ENCODE measurements at places on chromosomes 3 and 15.

GRCh38 chr3:104873331-104873730, 493.4 kb upstream of the ALCAM start:
- no peak for DNase-seq

DNA sequence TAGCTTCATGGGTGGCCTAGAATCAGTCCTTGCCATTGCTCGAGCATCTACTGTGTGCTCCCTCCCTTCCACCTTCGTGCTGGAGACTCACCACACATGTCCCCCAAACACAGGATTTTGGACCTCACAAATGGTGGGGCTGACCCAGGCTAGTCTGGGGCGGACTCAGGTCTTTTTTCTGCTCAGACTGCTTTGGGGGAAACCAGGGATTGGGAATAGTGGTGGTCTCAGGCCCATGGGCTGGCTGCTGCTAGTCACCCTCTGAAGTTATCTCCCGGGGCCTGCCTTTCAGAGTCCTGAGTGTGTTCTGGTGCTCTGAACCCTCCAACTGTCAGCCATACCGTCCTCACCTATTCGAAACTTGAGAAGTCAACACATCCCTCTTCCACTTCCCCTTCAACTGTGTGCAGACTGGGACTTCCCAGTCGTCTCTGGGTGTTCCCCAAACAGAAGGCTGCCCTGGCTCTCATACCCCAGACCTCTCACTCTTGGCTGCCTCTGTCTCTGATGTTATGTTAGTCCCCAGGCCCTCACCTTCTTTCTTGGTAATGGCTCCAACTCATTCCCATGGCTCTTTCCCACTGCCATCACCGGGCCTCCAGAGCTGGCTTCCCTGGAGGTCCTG, 46.0 kb downstream of the PPCDC start:
- DNase-seq: no peak

GRCh38 chr3:12178091-12178820, 19.5 kb upstream of the TIMP4 start:
- DNase-seq: no peak

- no peak for DNase-seq
Observed at GRCh38 chr3:190012314-190012782, 108.3 kb downstream of the P3H2 start.

GRCh38 chr15:34336991-34337556, 507 bp downstream of the SLC12A6 start:
- no peak for DNase-seq

DNA sequence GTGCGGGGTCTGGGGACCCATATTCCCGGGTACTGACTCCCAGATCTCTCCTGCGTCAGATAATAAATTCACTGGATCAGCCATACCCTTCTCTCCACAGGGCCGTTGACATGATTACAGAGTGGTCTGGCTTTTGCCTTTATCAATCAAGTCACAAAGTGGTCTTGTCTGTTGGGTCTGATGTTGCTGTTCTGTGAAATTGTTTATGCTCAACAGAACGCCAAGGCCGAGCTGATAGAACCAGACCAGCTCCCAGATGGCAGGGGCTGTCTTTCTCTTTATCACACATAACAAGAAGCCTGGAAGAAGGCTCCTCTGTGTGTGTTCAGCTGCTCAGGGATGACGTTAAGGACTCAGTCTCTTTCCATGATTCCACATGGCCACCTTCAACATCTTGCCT, 751 bp upstream of the DCLK3 start:
- no peak for DNase-seq

DNA sequence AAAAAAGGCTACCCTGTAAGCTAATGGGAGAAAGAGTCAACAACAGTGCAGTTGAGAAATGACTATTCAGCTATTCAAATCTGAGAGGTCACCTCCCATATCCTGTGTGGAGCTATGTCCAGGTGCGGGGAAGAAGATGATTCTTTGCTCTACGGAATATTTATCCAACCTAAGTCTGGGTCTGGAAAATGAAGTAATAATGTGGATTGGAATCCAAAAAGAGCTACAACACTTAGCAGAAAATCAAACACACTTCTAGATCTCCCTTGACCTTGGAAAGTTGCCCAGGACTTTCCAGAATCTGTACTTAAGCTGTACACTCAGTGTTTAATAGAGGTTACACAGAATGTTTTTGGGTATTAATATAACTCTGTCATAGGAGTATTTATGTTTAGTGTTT, 251.9 kb downstream of the NAALADL2 start:
- DNase-seq: no peak

DNA sequence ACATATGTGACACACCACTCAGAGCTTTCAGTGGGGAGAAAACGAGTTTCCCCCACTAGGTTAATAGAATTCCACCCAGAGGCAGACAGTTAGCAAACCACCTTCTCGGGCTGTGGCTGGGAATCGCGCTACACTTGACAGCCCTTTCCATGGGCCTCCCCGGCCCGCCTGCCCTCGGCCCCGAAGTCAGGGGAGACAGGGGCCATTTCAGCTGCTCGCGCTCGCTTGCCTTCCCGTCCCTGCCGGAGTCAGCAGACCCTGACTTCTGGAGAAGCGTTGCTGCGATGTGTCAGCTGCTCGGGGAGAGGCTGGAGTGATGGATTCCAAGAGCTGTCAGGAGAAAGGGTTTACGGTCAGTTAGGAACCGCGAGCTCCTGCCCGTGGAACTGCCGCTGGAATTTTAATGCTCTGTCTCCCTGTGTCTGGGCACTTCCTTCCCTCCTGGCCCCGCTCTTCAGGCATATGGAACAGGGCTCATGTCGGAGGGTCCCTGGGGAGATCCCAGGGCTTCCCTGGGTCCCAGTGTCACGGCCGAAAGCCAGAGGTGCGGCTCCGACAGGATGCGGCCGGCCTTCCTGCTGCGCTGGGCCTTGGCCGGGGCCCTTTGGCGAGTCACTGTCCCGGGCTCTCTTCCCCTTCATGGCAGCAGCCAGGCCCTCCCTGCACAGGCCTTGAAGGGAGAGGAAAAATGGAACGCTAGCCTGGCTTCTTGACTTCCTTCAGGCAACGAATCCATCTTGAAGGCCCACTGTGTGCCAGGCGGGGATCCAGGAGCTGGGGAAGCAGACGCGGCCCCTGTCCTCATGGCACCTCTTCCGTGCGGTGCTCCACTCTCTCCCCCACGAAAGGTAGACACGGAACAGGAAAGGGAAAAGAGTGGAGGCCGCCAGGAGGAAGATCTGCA, 38.4 kb upstream of the VPS8 start:
- no peak for DNase-seq

GRCh38 chr3:14253022-14253706, 74.5 kb downstream of the LSM3 start:
- no peak for DNase-seq

GRCh38 chr15:58529041-58529440, 97.2 kb downstream of the LIPC start:
- DNase-seq: no peak

DNA sequence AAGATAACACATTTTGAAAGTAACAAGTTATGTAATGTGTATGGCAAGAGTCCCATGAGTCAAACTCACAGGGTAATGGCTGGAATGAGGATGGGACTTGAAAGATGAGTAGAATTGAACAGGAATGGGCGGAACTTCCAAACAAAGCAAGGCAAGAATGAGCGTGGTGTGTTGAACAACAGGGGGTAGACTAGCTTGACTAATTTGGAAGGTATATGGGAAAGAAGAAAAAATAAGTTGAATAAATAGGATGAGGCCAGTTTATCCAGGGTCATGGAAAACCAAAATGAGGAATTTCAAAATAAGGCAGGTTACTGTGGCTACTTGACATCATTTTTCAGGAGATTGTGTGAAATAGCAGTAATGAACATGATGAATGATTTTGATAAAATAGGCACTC, 2.5 kb upstream of the DPH6 start:
- no peak for DNase-seq

DNA sequence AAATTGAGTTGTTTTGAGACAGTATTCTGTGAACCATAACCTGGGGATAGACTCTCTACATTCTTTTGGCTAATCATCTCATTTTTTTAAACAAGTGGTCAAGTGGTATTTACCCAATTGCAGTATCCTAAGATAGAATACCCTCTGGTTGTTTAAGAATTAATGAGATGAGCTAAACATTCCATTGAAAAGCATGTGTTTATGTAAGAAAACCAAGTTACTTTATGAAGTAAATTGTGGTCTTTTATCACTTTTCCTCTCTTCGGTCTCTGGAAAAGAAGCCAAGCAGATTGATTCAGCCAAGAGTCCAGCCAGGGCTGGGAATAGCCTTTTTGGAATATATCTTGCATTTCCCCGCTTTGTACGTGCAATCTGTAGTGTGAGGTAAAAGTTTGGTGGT, 185.7 kb upstream of the TOPAZ1 start:
- DNase-seq: no peak

DNA sequence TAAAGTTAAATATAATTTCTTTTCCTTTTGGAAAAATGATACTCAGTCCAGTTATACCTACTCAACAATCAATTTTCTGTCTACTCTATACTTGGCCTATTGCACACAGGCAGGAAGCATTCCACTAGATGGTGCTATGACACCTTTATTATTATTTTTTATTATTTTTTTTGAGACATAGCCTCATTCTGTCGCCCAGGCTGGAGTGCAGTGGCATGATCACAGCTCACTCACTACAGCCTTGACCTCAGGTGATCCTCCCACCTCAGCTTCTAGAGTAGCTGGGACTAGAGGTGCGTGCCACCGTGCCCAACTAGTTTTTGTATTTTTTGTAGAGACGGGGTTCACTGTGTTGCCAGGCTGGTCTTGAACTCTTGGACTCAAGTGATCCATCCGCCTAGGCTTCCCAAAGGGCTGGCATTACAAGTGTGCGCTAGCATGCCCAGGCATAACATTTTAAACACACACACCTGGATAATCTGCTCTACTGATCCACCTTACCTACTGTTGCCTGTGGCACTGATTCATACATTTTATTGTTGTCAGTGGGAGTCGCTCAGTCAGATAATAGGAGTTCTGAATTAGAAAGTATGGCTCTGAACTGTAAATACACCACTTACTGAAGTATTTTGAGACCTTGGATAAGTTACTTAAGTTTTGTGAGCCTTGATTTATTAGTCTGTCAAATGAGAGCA, 56.2 kb downstream of the EIF3J start:
- DNase-seq: no peak

Measured in NCI-H1930 (cell line).